ENCODE measurements at places on chromosomes 5 and 9.

- DNase-seq, result no peak
These were observed 439.3 kb downstream of the DTWD2 start for GRCh38 chr5:118548761-118549720.

- DNase-seq, result no peak
These were observed 93.3 kb downstream of the OTULIN start for GRCh38 chr5:14757850-14758249.

DNA sequence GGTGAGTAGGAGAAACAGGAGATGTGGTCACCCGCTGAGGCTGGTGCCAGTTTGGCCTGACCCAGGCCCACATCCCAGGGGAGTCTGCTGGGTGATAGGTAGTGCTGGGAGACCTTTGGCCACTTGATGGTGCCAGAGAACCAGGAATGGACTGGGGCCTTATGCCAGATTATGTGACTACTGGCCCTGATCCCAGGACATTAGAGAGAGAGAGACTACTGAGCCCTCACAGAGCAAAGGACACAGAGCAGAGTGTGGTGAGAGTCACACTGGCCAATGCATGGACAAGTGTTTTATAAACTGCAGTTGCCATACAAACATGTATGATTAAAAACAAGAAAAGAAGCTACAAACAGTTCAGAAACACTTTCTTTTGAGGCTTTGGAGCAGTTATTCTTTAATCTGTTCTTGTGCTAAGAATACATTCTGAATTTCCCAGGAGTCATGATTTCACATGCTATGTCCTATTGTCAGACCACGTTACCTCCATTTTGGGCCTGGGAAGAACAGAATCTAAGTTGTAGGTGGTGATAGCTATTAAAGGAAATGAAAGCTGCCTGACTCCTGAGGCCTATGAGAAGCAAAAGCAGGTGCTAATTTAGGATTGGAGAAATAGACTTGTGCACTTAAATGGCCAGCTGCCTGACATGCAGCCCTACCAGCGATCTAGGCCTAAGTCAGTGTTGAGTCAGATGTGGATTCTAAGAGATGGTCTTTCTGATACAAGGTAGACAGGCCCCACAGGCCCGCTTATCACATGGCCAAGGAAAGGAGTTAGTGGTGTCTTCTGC, 32.6 kb upstream of the TMOD1 start:
- DNase-seq, result peak; percentile 83

DNA sequence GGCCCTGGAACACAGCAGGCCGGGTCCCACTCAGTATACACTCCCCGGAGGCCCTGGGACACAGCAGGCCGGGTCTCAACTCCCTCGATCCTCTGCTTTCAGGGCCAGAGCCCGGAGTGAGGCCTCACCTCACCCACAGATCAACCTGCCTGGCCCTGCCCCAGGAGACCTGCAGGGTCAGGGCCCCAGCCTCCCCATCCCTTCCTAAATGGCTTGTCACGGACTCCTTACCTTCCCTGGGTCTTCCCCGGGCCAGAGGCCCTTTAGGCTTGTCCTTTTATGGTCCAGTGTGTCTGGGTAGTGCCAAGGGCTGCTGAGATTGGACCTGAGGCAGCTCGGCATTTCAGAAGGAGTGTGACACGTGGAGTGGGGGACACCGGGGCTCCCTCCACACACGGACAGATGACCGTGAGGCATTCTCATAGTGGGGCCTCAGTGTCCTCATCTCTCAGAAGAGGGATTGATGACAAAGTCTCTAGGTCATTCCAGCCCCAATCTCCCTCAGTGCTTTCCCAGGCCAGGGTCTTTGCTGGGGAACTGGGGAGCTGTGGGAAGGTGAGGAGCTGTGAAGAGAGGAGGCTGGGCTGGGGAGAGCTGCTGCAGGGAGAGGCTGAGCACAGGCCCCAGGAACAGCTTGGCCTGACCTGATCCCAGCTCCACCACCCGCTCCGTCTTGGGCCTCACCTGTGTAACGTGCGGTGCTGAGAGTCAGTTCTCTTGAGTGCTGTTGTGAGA, 18.0 kb upstream of the PLEKHG4B start:
- DNase-seq, result no peak

- DNase-seq, result no peak
These were observed 144.1 kb upstream of the ACTBL2 start for GRCh38 chr5:57626703-57627102.

GRCh38 chr9:84229191-84229590, 111.4 kb downstream of the SLC28A3 start:
- DNase-seq, result no peak

DNA sequence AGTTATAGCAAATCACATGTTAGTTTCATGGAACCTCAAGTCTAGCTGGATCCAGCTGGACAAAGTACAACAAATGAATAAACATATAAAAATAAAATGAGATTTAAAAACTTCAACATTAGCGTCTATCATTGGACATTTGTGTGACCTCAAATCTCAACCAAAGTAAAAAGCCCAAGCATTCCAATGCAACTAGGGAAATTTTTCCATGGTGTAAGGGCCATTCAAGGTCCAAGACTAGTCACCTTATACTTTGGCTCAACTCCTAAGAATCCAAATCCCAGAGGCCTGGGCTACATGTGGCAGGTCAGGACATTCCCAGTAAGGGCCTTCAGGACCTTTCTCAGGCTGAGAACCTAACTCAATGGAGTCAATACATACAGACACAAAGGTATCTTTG, 137.4 kb upstream of the DMAC1 start:
- no peak for DNase-seq

DNA sequence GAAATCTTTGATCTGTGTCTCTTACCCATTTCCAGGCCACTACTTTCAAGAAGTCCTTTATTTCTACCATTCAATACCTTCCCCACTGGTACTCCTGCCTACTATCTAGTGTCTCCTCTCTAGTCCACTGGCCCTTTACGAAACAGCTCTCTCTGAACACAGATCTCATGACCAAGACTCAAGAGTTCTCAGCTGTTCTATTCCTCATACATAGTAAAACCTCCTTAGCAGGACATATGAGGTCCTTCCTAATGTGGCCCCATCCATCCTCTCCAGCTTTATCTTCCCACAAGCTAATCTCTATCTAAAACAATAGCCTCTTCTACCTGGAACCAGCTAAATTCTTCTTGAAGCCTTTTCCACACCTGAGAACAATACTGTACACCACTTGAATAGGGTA, 2.6 kb downstream of the TEX10 start:
- no peak for DNase-seq

DNA sequence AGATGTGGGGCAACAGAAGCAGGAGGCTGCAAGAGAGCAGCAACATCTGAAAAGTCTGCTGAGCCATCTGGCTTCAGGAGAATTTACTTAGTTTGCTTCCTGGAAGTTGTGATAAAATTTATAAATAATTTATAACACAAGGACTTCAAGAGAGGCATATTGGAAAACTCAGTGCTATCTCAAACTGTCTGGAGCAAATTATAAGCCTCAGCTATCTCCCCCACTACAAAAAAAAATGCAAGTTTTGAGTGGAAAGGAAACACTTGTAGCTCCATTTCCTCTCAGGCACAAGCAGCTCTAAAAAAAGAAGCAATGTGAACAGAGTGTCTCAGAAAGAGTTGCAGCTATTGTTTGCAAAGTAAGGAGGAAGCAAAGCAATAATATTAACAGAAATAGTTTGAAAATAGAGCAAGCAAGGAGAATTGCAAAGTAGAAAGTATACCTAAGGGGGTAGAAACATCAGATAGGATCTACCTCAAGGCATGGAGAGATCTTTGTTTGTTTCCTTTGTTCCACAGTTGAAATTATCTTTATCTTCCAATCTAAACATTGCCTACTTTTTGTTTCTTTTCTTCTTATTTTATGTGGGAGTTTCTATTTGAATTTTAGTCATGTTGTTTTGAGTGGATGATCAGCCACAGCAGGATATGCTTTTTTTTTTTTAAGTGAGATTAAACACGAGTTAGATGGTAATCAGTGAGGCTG, 55.9 kb upstream of the IL6ST start:
- no peak for DNase-seq

DNA sequence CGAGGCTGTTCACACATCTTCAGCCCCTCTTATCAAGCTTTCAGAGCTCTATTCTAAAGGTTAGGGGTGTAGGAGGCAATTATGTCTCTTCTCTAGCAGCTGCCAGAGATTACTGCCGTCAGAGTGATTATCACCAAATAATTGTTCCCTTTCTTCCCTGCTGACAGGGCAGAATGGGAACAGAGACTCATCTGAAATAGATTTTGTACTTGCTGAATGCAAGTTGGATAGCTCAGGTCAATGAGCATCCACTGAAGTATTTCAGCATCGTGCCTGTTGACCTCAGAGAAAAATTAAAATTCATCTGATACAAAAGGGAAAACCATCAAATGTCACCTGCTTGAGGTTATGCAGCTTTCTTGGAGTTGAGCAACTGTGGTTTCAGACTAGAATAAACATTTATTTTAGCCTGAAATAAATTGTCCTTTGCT, 213.7 kb upstream of the MAP3K1 start:
- DNase-seq, result no peak

DNA sequence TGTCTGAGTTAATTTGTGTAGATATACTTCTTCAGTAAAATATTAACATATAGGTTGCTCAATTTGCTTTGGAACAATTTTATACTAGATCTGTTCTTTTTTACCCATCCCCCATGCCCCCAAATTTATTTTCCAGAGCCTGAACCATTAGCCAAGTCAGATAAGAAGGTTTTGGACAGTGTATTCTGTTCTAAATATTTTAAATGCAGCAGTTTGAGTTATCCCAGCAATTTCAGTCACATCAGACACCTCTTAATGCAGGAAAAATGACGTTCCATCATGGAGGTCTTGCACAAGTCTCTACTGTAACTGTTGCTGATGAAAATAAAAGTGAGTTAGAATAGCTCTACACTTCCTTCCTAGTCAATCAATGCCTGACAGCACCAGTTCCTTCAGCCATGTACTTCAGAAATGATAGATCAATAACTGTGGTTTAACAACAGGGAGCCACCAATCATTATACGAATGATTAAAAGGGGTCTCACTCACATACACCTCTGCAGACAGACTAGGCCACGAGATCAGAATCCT, 215.8 kb downstream of the BNC2 start:
- no peak for DNase-seq

- DNase-seq, result peak; percentile 82
These were observed 39.3 kb downstream of the PTCH1 start for GRCh38 chr9:95477441-95477840.

- no peak for DNase-seq
These were observed 330.9 kb upstream of the GRIA1 start for GRCh38 chr5:153159616-153160015.

DNA sequence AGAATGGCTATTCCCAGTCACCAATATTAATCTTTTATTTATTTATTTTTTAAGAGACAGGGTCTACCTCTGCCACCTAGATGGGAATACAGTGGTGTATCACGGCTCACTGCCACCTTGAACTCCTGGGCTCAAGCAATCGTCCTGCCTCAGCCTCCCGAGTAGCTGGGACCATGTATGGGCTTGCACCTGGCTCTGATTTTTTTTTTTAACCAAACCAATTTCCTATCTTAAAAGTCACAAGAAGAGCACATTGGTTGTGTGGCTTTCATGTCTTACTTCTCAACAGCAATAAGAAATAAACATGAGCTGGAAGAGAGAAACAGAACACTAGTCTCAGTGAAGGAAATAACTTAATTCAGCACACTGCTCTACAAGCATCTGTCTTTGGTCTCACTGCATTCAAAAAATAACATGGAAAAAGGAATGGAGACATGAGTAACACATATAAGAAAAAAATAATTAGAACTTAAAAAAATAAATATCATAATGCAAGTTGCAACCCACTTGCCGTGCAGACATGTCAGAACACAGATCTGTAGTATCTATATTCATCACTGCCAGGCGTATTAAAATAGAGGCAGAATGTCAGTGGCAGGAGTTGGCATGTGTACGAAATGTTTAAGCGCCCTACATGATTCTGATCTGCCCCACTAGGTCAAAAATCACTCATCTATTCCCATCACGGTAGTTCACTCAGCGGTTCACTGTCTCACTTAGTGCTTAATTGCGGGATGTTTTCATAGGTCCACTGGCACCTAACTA, 66.4 kb downstream of the EFNA5 start:
- no peak for DNase-seq

DNA sequence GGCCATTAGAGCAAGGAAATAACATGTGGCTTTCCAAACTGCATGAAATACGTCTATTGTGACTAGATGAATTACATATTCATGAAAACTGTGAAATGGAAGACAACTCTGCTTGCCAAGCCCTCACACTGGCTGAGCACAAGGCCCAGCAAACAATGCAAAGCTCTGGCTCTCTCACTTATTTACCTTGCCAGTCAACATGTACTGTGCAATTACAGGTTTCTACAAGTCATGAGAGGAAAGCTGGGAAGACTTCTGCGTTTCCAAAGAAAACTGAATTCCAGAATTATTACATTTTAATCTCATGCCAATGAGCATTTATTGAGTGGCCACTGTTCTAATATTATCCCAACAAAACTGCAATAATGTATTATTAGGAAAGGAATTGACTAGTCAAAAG, 12.1 kb upstream of the C5orf63 start:
- DNase-seq, result no peak
